Tibial nerve (tissue), 4 donors: ENCODE measurements at places on chromosomes 16 and 17.

DNA sequence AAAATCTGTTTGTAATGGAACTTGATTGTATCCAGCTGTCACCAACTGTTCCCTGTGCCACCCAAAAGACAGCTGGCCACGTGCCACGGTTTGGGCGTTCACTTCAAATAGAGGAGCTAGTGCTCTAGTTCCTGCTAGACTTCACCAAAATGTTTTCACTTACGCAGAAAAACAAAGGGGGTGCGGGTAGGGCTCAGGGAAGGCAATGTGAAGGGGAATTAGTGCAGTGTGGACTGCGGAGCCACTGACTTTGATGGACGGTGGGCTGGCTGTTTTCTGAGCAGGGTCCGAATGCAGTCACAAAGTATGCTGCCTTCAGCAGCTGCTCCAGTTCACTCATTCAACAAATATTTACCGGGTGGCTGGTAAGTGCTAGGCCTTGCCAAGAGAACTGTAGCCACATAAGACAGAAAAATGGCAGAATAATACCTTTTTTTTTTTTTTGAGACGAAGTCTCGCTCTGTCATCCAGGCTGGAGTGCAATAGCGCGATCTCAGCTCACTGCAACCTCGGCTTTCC lies 7.6 kb upstream of the CYTH1 start:
- peak; percentile 79 for DNase-seq

GRCh38 chr17:3865176-3865575 lies 19.1 kb upstream of the NCBP3 start:
- DNase-seq = no peak

- no peak for DNase-seq
These were observed 34.7 kb upstream of the BRD7 start for GRCh38 chr16:50403491-50403890.

DNA sequence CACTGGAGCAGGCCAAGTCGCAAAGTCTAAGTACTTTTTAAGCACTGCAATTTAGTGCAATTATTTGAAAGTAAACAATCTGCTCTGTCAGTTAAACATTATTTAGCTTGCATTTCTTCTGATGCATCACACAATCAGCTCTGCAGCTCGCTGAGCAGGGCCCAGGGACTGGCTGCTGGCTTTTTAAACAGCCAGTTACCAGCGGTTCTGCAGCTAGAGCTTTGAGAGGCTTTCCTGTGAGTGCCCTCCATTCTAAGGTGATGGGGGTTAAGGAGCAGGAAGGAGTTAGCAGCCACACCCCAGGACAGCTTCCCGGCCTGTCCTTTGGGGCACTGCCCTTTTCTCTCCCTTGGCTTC lies 154.3 kb downstream of the SALL1 start:
- DNase-seq = no peak

GRCh38 chr17:34076743-34077631 lies 178.1 kb upstream of the CCL2 start:
- no peak for DNase-seq

- no peak for DNase-seq
These were observed 11.0 kb downstream of the TBC1D24 start for GRCh38 chr16:2485811-2486507.

- no peak for DNase-seq
These were observed 211.7 kb downstream of the C16orf78 start for GRCh38 chr16:49585143-49585832.

DNA sequence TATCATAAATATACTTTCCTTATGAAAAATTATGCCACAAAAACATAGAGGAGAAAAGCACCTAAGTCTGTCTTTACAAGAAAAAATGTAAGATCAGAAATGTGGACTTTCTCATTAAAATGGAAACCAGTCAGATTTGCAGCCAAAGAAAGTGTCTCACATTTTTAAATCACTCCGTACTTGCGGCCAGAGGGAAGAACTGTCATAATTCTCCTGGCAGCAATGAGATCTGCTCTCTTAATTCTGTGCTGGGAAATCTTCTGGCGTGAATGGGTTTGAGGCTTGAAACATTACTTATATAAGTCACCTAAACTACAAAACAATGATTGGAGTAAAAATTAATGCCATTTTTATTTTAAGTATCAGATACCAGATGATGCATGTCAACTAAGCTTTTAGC lies 10.7 kb downstream of the C16orf95 start:
- no peak for DNase-seq

DNA sequence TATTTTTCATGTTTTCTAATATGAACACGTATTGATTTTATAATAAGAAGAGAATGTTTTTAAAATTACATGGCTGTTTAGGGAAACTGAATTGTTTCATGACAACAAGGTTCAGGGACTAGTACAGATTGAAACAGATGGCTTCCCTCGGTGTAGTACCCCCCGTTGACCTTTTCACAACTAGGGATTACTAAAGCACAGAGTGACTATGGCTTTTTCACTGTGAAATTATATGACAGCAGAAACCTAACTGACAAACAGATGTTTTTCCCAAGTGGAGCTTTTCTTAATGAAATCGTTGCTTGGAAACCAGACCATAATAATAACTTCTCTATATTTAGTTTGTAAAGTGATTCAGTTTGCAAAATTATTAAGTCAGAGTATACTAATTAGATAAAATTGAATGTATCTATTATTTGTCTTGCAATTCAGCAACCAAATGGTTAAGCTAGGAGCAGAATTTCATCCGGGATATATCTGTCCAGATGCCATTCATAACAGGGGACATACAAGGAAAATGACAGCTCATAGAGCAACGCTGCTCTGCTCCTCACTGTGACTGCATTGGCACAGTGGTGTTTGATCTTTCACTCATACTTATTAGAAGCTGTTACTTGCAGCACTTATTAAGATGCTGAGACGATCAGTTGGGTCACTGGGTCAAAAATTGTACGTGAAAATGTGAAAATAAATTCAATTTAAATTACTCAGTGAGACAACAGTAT lies 111.7 kb downstream of the TANGO6 start:
- no peak for DNase-seq

DNA sequence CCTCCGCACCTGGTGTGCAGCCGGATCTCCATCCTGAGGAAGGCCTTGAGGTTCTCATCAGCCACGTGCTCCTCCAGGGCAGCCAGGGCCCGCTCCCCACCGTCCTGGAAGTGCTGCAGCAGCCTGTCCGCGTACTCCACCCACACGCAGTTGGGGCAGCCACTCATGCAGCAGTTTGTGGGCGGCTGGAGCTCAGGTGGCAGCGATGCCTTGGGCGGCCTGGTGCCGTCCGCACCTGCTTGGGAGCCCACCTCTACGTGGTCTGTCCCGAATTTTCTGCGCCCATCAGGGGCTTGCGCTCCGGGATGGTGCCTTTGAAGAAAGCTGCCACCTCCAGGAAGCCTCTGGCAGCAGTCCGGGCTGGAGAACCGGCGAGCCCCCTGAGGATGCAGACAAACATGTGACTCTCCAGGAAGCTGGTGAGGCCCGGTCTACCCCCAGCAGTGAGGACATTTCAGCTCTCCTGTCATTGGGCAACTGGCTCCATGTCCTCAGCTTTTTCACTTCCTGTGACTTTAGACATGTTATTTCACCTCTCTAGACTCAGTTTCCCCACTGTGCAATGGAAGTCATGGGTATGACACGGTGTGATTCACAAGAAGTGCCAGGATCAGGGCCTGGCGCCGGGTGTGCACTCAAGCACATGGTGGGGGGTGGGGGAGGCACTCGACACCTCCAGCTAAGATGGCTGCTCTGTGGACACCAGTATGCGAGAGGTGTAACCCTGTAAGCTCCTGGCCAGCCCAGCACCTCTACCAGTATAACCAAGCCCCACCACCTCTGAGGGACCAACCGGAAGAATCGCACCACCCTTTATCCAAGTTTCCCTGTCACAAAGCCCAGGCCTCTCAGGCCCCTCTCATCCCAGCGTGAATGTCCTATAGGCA lies 957 bp downstream of the OXLD1 start:
- no peak for DNase-seq

- no peak for DNase-seq
These were observed 17.7 kb downstream of the KSR1 start for GRCh38 chr17:27473748-27474609.

GRCh38 chr17:48388955-48389743 lies 40.9 kb downstream of the SKAP1 start:
- DNase-seq = no peak

DNA sequence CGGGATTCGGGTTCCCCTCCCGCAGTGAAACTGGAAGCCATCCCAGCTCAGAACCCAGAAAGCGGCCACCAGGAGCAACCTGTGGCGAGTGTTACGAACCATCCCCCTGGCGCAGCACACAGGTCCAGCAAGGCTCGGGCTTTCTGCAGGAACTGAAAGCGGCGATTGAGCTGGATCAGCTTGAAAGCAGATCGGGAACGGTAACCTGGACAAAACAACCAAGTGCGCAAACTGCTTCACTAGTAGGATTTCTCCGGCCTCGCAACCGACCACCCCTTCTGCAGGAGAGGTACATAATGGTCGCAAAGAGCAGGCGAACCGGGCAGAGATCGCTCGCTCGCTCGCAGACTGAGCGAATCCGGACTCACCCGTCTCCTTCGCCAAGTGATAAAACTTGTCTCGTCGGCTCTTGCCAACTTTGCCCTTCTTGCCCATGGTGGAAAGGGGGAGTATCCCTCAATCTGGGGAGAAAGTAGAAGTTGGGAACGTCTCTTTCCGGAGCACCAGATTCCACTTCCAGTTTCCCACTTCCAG lies 696 bp upstream of the PSMC5 start:
- no peak for DNase-seq

GRCh38 chr16:87490096-87490798 lies 2.6 kb downstream of the ZCCHC14 start:
- no peak for DNase-seq

GRCh38 chr16:89037261-89038152 lies 56.1 kb upstream of the ACSF3 start:
- DNase-seq = no peak

GRCh38 chr17:55134486-55135157 lies 130.1 kb upstream of the HLF start:
- DNase-seq = no peak

DNA sequence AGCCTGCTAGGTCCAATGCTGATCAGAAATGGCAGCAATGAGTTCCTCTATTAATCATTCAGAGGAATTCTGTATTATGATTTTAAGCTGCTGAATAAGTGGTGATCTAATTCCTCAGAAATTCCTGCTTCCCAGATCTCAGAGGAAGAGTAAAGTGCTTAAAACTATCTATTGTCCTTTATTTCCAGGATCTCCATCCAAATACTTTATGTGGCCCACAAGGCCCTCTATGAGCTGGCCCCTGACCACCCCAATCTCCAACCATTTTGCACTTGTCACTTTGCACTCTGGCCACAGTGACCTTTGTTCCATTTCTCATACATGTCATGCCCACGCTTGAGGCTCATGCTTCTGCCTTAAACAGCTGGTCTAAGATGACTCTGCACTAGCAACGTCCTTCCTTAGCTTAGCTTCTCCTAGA lies 93.7 kb downstream of the CA10 start:
- no peak for DNase-seq

DNA sequence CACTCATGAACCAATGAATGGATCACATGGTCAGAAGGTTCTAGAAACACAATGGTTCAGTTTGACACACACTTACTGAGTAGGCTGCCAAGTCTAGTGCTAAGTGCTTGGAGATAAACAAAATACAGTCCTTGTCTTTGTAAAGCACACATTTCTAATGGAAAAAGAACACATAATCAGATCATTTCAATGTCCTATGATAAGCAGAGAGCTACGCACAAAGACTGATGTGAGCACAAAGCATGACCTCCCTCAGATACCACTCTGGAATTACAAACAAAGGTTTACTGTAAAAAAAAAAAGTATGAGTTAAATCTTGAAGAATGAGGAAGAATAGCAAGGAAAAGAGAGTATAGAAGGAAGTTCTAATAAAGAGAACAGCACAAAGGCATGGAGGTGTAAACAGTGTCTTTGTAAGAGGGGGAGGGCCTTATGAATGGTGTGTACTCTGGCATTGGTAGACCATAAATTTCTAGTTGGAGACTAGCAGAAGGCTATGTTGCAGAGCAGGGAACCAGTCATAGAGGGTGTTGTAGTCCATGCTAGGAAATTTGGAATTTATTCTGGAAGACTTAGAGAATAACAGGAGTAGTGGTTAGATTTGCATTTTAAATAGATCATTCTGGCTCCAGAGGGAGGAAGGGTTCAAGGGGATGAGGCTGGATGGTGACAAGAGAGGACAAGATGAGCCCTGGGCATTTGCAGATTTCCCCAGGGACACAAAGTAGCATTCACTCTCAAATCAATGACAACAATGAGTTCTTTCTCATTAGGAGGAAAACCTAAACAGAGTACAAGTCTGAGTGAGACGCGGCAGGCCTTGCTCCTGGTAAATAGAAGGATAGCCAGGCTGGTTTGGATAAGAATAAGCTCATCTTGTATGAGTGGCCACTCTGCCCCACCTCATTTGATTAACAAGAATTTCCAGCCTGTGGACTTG lies 468.0 kb downstream of the TOX3 start:
- DNase-seq = no peak

DNA sequence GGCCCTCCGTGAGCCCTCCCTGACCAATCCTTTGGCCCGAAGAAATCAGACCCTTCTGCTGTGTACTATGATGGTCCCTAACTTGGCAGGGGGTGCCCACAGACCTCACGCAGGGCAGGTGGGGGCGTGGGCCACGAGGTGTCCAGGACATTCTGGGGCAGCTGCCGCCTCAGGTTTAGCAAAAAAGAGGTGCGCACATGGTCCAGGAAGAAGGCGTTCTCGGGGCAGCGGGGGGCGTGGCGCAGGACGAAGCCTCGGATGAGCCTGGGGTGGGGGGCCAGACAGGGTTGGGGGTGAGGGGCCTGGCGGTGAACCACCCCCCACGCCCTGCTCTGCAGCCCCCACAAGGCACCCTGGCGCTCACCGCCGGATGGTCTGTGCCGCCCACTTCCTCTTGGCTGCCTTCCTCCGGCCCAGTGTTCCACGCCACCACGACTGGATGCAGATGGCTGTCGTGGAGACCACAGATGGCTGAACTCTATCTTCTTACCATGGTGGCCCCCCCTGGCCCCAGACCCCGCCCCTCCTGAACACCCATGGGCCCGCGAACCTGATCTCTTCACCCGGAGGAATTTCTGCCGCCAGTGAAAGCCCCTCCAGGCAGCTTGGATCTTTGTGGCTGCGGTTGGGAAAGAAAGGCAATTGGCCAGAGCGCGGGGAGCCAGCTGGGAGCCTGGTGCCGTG lies 14.2 kb upstream of the CRK start:
- no peak for DNase-seq

- no peak for DNase-seq
These were observed 34.6 kb upstream of the CCDC182 start for GRCh38 chr17:57779706-57780105.

DNA sequence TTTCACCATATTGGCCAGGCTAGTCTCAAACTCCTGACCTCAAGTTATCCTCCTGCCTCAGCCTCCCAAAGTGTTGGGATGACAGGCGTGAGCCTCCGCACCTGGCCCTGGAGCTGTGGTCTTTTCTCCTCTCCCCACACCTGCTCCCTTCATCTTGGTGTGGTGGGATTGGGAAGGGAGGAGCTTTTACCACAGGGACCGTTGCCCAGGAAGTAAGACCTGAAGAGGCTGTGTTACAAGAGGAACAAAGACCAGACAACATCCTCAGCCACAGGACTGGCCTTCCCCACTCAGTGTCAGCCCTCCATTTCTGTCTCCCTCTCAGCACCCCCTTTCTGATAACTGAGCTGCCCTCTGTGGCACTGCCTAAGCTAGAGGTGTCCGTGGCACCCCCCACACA lies 9.4 kb upstream of the C17orf113 start:
- DNase-seq = no peak

DNA sequence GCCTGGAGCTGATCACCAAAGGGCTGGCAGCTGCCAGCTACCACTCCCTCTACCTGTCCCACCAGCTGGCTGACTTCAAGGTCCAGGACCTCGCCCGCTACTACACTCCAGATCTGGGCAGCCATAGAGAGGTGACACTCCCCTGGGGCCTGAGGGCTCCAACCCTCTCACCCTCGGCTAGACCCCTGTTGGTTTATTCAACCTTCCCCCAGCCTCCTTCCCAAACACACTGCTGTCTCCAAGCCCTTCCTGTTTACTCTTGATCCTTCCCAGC lies 18.0 kb downstream of the ALOX12B start:
- no peak for DNase-seq
